ENCODE measurements at places on chromosomes 6 and 20.

GRCh38 chr6:21559238-21559637 is 34.3 kb upstream of the SOX4 start:
- no peak for DNase-seq

- DNase-seq, result no peak
These were observed 105.5 kb upstream of the EPHA7 start for GRCh38 chr6:93524671-93525451.

DNA sequence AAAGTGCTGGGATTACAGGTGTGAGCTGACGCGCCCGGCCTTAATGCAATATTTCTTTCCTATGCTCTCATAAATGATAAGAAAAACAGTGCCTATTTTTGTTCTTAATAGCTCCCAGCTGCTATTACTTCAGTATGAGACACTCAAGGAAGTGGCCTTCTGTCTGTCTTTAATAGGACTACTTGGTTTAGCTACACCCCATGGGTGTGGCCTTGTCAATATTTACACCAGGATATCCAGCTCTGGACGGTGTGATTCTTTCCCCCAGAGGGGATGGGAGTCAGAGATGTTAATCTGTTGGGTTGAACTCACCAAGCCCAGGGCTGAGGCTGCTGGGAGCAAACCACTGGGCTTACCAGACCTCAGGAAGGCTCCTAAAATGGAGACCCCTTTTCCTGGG is 134.2 kb downstream of the CEP57L1 start:
- DNase-seq, result no peak

- DNase-seq, result no peak
These were observed 86.2 kb downstream of the ANKRD60 start for GRCh38 chr20:58141971-58142842.

DNA sequence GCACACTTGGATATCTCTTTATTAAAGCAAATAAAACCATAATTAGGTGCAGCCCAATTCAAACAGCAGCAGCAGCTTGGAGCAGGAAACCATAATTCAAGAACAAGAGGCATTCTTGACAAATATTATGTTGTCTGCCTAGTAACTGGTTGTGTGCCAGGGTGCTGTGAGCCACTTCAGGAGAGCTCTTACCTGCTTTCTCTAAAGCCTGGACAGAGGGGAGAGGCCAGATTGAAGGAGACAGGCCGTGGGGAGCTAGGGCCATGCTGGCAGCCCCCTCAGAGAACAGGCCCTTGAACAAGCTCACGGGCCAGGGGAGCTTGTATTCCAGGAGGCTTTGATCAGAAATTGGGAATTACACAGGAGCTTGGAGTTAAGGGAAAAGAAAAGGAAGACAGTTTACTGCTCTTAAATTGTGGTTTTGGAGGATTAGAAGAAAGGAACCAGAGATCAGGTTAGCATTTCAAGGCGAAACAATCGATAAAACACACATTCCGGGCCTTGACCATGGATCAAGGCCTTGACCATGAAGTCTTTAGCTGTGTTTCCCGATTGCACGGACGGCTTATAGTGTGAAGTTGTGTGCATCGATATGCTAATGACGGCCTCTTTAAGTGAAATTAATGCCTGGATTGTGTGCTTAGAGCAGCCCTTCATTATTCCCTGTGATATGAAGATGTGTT is 69.8 kb upstream of the NKX2-2 start:
- DNase-seq, result no peak

- no peak for DNase-seq
These were observed 23.0 kb downstream of the SIRPD start for GRCh38 chr20:1534526-1534925.

GRCh38 chr6:91106083-91106482 is 519.2 kb upstream of the MAP3K7 start:
- no peak for DNase-seq
